ENCODE measurements at places on chromosomes 3 and 15. TPM values are rescaled to one million over a fixed set of nuclear protein-coding genes. Genes with fewer than 3 reads are reported as not detected.

Gene ROPN1
- not detected for total RNA-seq

- H3K4me3 ChIP-seq: no peak overlapping the region
- DNase-seq: no peak
- no peak overlapping the region for H3K27ac ChIP-seq
- no peaks in the 10 kb centered on the region for H3K4me1 ChIP-seq
- H3K36me3 ChIP-seq: no peaks in the 10 kb centered on the region
- H3K27me3 ChIP-seq: no peaks in the 10 kb centered on the region
Observed at GRCh38 chr3:173066044-173067004, 74.7 kb downstream of the SPATA16 start.

DNA sequence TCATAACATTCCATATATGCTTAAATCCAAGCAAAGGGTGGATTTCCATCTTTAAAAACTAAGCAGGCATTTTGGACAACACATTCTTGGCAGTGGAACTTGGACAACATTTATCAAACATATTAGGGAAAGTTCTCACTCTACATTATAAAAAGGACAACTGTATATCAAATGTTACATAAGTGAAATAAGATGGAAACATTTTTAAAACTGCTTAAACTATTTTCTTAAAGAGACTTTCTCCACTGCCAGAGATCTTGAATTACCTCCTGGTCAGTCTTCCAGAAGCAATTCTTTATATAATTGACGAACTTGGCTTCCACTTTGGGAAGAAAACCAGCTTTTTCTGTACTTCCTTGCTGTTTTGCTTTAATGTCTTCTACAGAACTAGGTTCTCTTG is 109.3 kb downstream of the NEO1 start:
- DNase-seq: no peak
- H3K4me1 ChIP-seq: peaks cover 15% of the 10 kb centered on the region
- H3K36me3 ChIP-seq: no peaks in the 10 kb centered on the region
- no peak overlapping the region for H3K4me3 ChIP-seq
- H3K27me3 ChIP-seq: no peaks in the 10 kb centered on the region
- no peak overlapping the region for H3K27ac ChIP-seq

- no peaks in the 10 kb centered on the region for H3K36me3 ChIP-seq
- H3K4me1 ChIP-seq: peaks cover 22% of the 10 kb centered on the region
- no peaks in the 10 kb centered on the region for H3K27me3 ChIP-seq
- H3K4me3 ChIP-seq: no peak overlapping the region
- DNase-seq: no peak
Observed at GRCh38 chr15:89769366-89769765, 6.8 kb upstream of the MESP2 start.

GRCh38 chr15:57026016-57026592 is 107.7 kb downstream of the TCF12 start:
- H3K4me1 ChIP-seq: peaks cover 23% of the 10 kb centered on the region
- peak overlapping the region; percentile 76 for H3K27ac ChIP-seq
- DNase-seq: no peak
- no peaks in the 10 kb centered on the region for H3K27me3 ChIP-seq
- no peaks in the 10 kb centered on the region for H3K36me3 ChIP-seq

All from psoas muscle (tissue), 8 donors.